ENCODE measurements at places on chromosomes 1 and 21. TPM values are rescaled to one million over a fixed set of nuclear protein-coding genes. Genes with fewer than 3 reads are reported as not detected.

Gene CNR2
- not detected for total RNA-seq

Gene INAVA
- 0.09 TPM for total RNA-seq

DNA sequence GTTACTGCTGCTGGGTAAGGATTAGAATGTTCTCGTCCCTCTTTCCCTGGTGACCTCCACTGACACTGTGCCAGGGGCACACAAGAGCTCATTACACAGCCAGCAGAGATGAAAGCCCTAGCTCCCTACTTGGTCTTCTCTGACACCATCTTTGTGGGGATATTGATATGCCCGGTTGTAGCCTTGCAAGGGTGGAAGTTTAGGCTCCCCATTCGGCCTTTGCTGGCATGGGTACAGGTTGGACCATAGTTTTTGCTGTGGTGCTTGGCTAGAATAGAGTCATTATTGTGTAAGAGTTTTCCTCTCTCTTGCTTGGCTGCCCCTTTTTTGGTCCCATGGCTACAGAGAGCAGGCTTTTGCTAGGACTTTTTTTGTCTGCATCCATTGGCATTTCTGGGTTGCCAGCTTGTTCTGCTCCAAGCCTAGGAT lies 12.3 kb downstream of the RAB4A start:
- peaks cover 4% of the 10 kb centered on the region for H3K36me3 ChIP-seq
- H3K4me1 ChIP-seq = peaks cover 30% of the 10 kb centered on the region
- no peak overlapping the region for H3K27ac ChIP-seq
- H3K27me3 ChIP-seq = no peaks in the 10 kb centered on the region
- H3K4me3 ChIP-seq = no peak overlapping the region

GRCh38 chr1:169363046-169363730 lies 4.4 kb downstream of the NME7 start:
- no peaks in the 10 kb centered on the region for H3K27me3 ChIP-seq
- DNase-seq = no peak
- no peak overlapping the region for H3K27ac ChIP-seq
- H3K36me3 ChIP-seq = no peaks in the 10 kb centered on the region

DNA sequence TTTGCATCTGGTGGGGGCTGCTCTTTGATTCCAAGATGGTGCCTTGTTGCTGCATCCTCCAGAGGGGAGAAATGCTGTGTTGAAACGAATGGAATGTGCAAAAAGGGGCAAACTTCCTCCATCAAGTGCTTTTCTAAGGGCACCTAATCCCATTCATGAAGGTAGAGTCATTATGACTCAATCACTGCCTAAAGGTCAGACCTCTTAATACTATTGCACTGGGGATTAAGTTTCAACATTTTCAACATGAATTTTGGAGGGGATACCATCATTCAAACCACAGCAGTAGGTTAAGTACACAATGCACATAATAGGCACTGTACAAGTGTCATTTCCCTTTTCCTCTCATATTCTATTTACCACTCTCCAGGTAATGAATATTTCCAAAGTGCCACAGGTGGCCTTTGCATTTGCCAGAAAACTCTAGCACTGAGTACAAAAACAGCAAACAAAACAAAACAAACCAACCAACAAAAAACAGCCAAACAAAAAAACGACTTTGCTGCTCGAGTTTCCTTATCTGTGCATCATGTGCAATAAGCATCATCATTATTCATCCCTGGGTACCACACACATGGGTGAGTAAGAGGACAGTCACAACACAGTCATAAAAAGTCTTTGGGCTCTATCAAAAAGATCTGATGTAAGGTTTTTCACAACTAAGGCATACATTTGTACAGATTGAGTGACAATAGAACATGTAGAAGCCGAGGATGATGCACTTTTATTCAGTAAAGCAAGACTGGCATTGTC lies 42.5 kb downstream of the IFI44 start:
- H3K27me3 ChIP-seq = no peaks in the 10 kb centered on the region
- DNase-seq = no peak
- no peaks in the 10 kb centered on the region for H3K4me1 ChIP-seq
- H3K4me3 ChIP-seq = no peak overlapping the region
- no peak overlapping the region for H3K27ac ChIP-seq

DNA sequence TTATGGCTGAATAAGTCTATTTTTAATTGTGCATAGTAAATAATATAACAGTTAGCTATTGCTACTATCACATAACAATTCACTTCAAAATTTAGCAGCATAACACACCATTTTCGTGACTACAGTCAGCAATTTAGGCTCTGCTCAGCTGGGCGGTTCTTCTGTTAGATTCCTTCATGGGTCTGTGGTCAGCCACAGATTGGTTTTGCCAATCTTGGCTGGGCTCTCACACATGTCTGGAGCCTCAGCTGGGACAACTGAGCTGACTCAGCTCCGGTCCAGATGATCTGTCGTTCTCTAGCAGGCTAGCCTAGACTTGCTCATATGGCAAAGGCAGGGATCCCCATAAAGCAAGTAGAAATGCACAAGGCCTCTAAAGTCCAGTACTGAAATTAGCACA lies 15.1 kb upstream of the CDC42BPA start:
- no peak overlapping the region for H3K27ac ChIP-seq
- H3K36me3 ChIP-seq = no peaks in the 10 kb centered on the region
- H3K4me3 ChIP-seq = no peak overlapping the region
- H3K4me1 ChIP-seq = peaks cover 4% of the 10 kb centered on the region
- DNase-seq = no peak
